ENCODE measurements at places on chromosomes 1 and 21.

DNA sequence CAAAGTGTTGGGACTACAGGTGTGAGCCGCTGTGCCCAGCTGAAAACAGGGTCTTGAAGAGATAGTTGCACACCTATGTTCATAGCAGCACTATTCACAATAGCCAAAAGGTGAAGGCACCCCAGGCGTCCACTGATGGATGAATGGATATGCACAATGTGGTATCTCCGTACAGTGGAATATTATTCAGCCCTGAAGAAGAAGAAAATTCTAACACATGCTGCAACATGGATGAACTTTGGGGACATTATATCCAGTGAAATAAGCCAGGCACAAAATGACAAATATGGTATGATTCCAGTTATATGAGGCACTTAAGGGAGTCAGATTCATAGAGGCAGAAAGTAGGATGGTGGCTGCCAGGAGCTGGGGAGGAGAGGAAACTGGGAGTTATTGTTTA lies 137.6 kb upstream of the WNT4 start:
- DNase-seq = no peak

DNA sequence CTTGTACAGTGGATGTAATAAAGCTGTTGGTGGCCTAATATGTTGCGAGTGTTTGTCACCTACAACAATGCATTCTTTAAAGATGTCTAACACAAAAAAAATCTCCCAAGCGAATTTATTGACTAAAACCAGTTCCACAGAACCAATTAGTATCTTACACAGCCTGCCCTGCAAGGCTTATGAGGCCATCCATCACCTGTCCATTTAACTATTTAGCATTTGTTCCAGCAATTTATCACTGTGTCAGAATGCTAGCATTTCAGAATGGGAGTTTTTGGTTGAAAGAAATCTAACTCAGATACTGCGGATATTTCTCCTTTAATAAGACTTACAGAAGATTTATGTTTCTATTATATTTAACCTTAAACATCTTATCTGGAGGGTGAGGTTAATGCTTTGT lies 831.1 kb upstream of the PRMT6 start:
- no peak for DNase-seq

GRCh38 chr1:26582836-26583460 lies 53.4 kb downstream of the RPS6KA1 start:
- DNase-seq = peak; percentile 48

GRCh38 chr21:17435565-17436543 lies 77.0 kb upstream of the CXADR start:
- DNase-seq = no peak

DNA sequence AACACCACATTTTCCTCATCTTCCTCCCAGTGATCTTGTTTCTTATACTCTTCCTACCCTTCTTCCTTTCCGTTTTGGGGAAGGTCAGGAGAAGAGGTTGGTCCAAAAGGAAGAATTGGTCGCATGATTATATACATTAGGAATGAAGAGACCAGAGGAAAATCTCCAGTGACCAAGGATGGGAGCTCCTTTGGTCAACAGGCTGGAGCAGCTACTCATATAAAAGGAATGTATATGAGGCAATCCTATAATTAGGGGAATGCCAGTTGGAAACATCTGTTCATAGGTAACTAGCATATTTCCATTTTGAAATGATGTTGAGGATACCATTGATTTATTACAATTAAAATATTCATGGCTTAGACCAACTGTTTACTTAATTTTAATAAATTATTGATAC lies 114.5 kb downstream of the LRRC40 start:
- DNase-seq = peak; percentile 85

DNA sequence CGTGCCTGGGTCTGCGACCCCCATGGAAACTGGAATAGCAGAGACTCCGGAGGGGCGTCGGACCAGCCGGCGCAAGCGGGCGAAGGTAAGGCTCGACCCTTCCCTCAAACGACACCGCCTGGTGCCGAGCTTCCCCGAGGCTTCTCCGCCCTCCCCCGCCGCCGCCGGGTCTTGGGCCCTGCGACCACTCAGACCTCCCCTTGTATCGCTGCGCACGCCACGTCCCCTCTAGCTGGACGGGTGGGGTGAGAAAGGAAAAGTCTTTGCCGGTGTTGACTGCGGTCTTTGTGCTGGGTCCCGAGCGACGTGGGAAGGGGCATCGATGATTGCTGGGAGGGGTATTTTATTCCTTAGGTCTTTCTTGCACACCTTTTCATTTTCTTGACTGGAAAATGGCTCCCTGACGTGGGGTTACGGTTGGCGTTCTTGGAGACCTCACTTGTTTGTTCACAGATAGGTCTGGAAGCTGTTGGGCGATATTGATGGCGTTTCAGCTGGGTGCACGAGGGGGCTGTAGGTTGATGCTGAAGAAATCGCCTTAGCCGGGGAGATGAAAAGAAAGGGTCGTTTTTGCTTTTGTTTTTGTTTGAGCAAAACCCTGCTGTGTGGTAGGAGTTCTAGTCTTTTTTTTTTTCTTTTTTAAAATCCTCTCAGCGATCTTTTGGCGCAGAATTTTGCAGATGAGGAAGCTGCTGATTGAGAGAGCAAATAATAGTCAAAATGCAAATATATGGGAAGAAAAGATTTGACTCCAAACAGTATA lies 776 bp downstream of the KDM1A start:
- DNase-seq = peak; percentile 29

DNA sequence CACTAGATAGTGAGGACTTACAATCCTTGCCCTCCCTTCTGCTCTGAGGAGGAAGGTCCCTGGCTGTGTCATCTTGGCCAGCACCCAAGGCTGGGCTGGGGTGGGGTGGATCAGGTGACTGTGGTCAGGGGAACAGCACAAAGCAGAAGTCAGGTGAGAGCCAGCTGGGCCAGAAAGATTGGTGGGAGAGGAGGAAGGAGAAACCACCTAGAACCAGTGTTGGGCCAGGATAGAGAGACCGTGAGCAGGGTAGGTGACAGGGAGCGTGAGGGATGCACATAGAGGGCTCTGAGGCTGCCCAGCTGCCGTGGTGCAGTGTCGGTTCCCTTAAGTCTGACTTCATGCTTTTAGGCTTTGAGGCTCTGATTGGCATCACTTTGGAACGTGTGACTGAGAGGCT lies 22.7 kb downstream of the NCF2 start:
- DNase-seq = peak; percentile 16

DNA sequence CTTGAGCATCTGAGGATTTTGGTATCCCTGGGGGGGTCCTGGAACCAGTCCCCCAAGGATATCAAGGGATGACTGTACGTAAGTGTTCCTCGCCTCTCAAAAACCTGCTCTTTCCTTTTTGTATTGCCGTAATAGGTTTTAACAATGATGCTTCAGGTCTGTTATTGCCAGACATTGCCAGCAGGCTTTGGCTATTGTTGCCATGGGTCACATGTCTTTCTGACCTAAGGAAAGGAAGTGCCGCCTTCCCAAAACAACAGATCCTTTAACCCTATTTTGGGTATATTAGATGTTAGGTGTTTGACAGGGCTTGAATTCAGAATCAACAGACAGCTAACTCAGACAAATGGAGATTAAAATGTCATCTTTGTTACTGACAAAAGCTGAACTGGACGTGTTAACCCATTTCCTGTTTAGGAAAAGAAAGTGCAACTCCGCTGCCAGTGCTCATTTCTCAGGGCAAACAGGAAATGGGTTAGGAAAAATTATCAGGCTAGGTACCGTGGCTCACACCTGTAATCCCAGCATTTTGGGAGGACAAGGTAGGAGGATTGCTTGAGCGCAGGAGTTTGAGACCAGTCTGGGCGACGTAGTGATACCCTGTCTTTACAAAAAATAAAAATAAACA lies 12.4 kb upstream of the PRPF38B start:
- no peak for DNase-seq

GRCh38 chr1:202700061-202700460 lies 10.2 kb downstream of the SYT2 start:
- DNase-seq = no peak

- no peak for DNase-seq
Observed at GRCh38 chr1:3996846-3997705, 97.0 kb upstream of the C1orf174 start.

DNA sequence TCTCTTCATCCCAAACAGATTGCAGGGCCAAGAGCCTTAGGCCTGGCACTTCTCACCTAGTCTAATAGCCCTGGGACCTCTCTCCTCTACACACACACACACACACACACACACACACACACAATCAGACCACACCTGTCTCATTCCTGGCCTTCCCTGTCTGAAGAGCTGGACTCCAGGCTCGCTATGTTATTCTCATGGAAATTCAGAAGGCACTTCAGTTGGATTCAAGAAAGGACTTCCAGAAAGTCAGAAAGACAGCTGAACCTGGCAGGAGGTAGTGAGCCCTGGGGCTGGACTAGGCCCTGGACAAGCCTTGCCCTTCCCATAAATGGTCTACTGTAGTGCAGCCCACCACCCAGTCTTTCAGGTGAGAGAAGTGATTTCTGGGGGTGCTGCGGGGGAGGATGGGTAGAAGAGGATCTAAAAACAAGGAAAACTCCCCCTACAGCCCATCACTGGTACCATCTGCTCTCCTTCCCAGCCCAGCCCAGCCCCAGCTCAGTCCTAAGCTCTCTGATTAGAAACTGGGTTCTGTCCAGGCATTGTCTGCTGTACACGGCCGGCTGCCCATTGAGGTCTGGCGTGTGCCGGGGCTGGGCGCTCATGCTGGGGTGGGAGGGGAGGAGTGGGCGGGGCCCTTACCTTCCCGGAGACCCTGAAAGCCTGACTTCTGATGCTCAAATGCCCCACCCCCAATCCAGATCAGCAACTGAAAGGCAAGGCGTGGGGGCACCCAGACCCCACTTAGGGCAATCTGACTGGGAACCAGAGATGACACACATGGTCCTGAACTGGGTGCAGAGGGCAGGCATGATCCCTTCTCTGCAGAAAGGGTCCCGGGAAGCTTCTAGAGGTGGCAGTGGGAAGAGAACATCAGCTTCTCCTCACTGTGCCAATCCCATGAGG lies 2.5 kb downstream of the KIF21B start:
- DNase-seq = no peak

DNA sequence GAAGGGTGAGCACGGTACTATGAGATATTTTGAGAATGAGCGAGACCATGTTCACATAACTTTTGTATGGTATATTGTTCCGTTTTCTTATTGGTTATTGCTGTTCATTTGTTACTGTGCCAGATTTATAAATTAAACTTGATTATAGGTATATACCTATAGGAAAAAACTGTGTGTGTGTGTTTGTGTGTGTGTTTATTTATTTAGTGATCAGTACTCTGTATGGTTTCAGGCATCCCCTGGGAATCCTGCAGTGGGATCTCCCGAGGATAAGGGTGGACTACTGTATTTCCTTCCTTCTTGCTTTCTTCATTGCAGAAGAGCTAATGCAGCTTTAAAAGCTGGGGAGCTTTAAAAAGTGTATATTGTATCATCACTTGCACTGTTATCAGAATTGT lies 8.0 kb upstream of the ASH1L start:
- DNase-seq = no peak

- DNase-seq = peak; percentile 90
Observed at GRCh38 chr1:206631085-206631509, 4.2 kb upstream of the DYRK3 start.

- peak; percentile 45 for DNase-seq
Observed at GRCh38 chr21:26832546-26832945, 12.7 kb downstream of the ADAMTS1 start.

- peak; percentile 69 for DNase-seq
Observed at GRCh38 chr1:156591432-156592157, at the start of gene NAXE. Gene NAXE (plus strand): TSS chr1:156591776. CDS start chr1:156591805, 29 bp downstream.
